ENCODE measurements at places on chromosomes 5 and 9.

DNA sequence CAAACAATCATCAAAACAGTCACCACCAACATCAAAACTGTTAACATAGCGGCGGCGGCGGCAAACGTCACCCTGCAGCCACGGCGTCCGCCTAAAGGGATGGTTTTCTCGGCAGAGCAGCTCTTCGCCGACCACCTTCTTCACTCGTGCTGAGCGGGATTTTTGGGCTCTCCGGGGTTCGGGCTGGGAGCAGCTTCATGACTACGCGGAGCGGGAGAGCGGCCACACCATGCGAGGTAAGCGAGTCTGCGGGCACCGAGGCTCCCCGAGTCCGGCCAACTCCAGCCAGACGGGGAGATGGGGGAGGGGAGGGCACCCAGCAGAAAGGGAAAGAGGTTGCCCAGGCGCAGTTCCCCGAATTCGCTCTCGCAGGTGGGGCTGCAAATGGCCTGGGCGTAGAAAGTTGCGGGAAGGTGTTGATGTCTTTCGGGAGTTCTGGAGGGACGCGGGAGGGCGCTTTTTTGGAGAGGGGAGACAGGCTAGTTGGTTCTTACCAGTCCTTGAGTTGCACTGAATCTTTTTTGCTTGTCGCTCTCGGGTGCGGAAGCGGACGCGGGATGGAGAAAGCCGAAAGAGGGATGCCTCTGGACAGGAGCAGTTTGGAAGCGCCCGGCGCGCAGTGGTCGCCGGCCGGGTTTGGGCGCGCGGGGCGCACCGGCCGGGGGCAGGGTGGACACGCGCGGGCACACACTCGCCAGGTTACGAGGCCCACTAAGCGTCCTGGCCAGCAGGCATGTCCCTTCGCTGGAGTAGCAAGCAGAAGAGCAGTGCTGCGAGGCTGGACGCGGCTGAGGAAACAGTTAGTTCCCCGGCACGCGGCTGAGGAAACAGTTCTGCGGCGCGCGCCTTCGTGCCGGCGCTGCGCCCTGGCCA is 849 bp downstream of the RORB start:
- no peak for DNase-seq

GRCh38 chr9:109051733-109052132 is 38.4 kb upstream of the CTNNAL1 start:
- DNase-seq = no peak

DNA sequence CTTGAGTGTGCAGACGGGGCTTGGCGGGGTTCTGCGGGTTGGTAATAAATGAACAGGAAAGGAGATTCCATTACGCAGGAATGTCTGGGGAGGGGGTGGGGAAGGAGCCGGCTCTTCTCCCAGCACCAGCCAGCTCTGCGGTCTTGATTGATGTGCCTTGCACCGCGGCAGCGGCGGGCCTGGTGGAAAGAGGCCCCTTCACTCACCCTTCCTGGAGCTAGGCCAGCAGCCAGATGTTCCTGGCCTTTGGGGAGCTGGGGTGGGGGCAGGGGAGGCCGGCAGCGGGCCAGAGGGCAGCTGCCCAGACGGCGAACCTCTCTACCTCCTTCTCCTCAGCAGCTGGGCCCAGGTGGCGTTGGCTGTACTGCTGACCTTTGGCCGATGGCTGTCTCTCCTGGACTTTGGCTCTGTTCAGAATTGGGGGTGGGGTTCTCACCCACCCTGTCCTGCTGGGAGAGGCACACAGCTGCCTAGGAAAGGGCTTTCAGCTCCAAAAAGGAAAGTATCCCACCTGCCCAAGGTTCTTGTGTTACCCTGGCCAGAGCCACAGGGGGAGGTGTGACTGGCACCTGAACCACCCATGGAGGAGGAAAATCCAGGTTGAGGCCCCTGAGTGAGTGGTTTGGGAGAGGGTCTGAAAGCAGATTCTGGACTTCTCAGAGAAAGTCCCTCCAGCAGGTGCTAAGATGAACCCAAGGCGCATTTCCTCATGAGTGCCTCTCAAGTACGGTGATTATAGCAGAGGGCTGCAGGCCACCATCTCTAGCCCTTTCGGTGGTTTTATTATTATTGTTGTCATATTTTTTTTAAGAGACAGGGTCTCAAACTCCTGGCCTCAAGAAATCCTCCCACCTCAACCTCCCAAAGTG is 58.0 kb upstream of the SYNPO start:
- DNase-seq = peak; percentile 64

- no peak for DNase-seq
Measured at GRCh38 chr5:90855296-90856010, 296.9 kb downstream of the ADGRV1 start.

DNA sequence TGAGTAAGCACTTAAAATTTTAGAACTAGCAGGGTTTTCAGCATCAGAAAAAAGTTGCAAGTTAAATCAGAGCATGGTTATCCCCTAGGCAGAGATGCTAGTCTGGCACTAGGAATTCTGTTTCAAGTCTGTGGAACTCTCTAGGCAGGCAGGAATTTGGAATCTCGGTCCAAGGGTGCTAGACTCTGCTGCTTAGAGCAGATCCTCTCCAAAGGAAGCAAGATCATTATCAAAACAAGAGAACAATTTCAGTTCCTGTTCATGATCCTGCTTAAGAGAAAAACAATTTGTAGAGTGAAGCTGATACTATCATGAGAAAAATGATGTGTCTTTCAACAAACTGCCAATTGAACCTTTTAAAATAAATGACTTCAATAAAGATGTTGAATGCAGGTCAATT is 420.7 kb downstream of the KIF4B start:
- no peak for DNase-seq

DNA sequence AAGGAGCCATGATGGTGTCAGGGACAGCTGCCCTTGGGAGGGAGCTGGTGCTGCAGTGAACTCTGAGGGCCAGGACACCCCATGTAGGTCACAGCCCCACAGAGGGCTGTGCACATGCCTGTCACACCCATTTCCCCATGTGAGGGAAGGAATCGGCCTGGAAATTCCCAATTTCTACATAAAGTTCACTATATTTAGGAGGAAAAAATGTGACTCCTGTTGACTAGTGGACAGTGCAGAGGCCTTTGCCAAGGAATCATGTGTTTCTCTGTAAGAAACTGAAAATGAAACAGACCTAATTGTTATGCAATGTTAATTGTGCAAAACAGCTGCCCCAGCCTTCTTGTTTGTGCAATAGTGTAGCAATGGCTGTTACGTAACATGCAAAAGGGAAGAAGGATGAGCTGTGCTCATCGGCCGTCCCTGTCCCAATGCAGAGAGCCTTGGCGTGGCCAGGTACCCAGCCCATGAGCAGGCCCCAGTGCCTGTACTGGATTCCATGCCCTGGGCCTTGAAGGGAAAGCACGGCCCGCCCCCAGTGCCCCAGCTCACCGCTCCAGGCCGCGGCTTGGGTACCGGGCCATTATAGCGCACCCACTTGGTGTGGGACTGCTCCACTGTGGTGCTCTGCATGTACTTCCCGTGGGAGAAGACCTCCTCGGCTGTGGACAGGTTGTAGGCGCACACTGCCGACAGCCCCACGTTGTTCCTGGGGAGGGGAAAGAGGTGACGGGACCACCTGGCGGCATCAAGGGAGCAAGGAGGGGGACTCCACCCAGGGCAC is 70.0 kb downstream of the SECISBP2 start:
- DNase-seq = no peak

DNA sequence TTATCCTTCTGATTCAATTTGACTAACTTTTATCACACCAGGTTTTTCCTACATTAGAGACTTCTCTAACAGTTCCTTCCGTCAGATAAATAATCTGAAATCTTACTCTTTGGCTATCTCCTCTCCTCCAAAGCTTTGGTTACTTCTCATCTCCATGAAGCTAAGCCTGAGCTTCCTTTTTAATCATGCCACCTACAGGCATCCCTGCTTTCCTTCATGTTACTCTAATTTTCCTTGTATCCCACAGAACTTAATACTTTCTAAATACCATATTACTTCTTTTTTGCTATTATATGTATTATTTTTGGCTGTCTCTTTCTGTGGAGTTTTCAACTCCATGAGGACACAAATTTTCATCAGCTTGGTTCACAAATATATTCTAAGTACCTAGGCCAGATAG is 49.7 kb downstream of the C9 start:
- no peak for DNase-seq

- DNase-seq = no peak
Measured at GRCh38 chr9:22893196-22893843, 446.7 kb downstream of the DMRTA1 start.

DNA sequence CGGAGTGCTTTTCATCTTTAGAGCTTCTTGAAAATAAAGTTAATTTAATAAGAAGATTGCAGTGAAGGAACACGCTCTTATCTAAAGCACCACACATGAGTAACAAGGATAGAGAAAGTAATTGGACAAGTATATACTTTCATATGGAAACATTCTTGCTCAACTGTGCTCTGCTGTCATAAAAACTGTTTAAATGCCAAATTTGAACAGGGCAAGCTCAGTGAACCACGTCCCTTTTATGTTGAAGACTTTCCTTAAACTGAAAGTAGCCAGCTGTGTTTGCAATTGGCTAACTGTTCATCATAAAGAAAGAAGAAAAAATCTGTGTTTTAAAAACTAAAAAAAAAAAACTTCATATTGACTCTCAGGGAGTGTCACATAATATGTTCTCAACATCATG is 1610.7 kb upstream of the C9orf72 start:
- no peak for DNase-seq

GRCh38 chr9:86494644-86495111 is 140.5 kb upstream of the TUT7 start:
- DNase-seq = no peak

DNA sequence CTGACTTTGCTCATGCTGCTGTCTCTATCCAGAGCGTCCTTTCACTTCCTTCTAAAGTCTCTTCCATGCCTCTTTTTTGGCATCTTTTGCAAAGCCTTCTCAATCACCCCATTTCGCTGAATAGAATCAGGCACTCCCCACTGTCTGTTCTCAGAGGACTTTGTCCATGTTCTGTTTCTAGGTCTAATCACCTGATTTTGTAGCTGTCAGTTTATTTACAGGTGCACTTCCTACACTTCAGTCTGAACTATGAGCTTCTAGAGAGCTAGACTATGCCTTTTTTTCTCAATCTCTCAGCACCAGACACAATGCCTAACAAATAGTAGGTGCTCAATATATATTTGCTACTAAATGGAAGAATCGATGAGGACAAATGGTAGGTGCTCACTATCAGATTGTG is 29.9 kb downstream of the TLR4 start:
- DNase-seq = no peak

DNA sequence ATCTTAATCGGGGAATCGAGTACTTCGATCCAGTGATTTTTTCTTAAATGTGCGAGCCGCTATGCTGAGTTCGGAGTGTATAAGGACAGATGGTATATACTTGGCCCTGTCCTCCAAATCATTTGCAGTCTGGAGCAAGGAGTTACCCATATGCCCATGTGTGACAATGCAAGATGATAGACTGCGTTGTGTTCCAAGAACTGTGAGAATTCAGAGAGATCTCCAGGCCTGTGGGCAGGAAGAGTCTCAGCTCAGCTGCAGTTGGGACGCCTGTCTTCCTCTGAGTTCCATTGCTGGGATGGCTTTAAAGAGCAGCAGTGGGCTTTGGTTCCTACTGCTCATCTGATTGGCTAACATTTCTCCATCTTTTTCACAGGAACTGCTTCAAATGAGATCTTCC is 106.6 kb downstream of the ADAMTS16 start:
- DNase-seq = no peak

DNA sequence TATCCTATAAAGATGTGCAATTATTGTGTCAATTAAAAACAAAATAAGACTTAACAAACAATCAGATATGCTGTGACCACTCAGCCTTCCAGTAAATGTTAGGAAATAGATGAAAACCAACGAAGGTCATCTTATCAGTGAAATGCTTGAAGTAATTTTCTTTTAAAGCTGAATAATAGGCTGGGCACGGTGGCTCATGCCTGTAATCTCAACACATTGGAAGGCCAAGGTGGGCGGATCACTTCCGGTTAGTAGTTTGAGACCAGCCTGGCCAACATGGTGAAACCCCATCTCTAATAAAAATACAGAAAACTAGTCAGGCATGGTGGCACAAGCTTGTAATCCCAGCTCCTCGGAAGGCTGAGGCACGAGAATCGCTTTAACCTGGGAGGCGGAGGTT is 31.2 kb downstream of the NLN start:
- no peak for DNase-seq

GRCh38 chr5:64514612-64515011 is 8.8 kb downstream of the RGS7BP start:
- DNase-seq = no peak

- DNase-seq = no peak
Measured at GRCh38 chr5:53991942-53992341, 318.4 kb downstream of the ARL15 start.

GRCh38 chr5:448061-448765 is 5.2 kb downstream of the EXOC3 start:
- no peak for DNase-seq

GRCh38 chr9:111195766-111196165 is 134.3 kb downstream of the OR2K2 start:
- no peak for DNase-seq

DNA sequence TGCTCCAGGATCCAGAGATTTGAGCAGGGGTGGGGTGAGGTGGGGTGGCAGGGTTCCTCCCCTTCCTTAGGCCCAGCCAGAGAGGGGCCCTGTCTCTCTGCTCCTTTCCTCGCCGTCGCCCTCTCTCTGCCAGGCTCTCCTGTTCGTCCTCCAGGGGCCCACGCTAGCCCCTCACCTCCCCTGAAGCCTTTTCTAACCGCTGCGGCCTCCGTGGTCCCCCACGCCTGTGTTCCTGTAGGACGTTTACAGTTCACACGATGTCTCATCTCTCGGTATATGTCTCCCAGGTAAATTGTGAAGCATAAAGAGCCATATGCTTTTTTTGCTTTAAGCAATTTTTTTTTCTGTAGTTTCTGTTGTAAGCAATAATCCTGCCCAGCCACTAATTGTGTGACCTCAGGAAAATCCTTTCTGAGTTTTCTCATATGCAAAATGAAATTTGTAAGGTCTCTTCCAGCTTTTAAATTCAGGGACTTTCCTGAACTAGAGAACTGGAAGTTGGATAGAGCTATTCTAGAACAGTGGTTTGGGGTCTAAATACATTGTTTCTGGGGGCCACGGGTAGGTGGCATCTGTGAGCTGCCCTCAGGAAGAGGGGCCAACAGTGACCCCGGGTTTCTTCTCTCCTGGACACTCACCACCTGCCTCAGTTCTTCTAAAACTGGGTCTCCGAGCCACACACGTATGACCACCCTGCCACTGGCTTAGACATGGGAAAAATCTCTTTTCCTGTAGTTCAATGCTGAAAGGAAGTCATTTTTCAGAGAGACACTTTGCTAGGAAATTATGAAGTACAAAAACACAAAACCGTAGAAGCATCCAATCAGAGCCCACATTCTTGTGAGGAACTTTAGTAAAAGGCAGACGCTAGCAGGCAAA is 50.2 kb upstream of the ZNF366 start:
- peak; percentile 10 for DNase-seq

GRCh38 chr9:27530915-27531755 is 1.5 kb upstream of the MOB3B start:
- no peak for DNase-seq

DNA sequence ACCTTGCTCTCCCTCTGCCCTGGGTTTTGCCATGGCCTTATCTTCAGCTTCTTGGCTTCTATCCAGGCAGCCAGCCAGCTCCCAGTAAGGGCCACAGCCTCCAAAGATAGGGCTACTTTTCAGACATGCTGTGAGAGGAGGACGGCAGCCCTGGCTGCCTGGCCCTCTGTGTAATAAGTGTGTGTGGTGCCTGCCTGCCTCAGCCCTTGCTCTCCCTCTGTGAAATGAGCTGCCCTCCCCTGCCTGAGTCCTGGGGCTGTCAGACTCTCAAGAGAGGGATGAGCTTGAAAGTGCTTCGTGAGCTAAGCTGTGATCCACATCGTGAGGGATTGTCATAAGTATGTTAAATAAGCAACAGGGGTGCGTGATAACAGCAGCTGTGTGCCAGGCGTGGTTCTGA is 8.1 kb downstream of the NDST1 start:
- no peak for DNase-seq

Measured in left kidney (tissue), 8 donors.